ENCODE measurements at places on chromosomes 12 and 14.

- no peak for DNase-seq
Measured at GRCh38 chr12:116616536-116617248, 57.5 kb downstream of the MAP1LC3B2 start.

DNA sequence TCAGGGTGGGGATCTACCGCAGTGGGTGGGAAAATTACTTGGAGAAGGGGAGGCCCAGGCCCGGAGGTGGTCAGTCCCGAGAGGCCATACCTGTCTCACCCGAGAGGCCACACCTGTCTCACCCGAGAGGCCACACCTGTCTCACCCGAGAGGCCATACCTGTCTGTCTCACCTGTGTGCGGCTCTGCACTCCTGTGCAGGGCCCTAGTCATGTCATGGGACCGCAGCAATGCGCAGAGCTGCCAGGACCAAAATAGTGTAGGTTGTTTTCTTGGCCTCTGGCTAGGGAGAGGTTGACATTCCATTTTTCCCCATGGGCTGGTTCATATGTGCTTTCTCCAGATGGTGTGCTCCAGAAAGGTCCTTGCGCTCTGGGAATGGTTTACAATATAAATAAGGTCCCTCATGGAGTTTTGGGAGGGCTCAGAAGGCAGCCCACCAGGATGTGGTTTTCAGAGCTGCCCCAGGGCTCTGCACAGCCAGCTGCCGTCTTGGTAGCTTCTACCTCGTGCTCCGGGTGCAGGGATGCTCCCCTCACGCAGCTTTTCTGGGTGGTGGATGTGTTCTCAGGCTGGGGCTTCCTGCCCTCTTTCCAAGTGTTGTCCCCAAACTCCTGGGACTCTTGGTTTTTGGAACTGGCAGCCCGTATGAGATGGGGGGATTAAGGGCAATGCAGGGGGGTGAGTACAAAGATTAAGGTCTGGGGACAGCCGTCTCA is 58.2 kb downstream of the CACNA1C start:
- no peak for DNase-seq

GRCh38 chr12:54232790-54233189 is 44.0 kb upstream of the SMUG1 start:
- DNase-seq: no peak

DNA sequence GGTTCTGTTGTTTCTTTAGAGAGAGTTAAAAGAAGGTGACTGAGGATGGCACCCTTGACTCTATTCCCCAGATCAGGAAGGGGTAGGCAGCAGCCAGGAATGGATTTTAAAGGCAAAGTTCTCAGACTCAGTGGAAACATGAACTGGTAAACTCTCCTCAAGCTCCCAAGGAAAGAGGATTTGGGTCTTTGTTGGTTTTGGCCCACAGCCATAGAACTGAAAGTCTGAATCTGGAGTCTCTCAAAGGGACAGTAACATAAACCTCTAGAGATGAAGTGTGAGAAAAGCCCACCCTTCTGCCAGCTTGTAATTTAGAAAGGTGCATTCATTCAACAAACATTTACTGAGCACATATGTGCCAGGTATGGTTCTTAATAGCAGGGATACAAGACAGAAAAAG is 28.6 kb upstream of the BLTP3B start:
- no peak for DNase-seq

GRCh38 chr12:50661300-50662115 is 102.4 kb upstream of the ATF1 start:
- DNase-seq: no peak

- no peak for DNase-seq
Measured at GRCh38 chr14:93023802-93024434, 91.8 kb downstream of the ITPK1 start.

- DNase-seq: no peak
Measured at GRCh38 chr12:18700271-18700670, 37.5 kb downstream of the PLCZ1 start.

DNA sequence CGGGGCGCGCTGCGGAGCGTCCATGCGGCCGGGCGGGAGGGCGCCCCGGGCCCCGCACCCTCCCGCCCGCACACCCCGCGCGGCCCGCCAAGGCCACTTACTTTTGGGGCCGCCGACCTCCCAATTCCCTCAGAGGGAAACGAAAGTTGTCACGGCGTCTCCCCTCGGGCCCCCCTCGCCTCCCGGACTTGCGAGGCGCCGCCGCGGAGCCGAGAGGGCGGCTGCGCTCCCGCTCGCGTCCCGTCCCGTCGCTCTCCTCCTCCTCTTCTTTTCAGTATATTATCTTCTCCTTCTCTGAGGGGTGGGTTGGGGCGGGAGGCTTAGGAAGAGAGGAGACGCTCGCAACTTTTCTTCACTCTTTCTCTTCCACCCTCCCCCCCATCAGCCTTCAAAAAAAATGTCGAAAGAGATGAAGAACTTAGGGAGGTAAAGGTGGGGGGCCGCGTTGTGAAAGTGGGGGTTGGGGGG is 613 bp downstream of the DUSP16 start:
- DNase-seq: no peak

DNA sequence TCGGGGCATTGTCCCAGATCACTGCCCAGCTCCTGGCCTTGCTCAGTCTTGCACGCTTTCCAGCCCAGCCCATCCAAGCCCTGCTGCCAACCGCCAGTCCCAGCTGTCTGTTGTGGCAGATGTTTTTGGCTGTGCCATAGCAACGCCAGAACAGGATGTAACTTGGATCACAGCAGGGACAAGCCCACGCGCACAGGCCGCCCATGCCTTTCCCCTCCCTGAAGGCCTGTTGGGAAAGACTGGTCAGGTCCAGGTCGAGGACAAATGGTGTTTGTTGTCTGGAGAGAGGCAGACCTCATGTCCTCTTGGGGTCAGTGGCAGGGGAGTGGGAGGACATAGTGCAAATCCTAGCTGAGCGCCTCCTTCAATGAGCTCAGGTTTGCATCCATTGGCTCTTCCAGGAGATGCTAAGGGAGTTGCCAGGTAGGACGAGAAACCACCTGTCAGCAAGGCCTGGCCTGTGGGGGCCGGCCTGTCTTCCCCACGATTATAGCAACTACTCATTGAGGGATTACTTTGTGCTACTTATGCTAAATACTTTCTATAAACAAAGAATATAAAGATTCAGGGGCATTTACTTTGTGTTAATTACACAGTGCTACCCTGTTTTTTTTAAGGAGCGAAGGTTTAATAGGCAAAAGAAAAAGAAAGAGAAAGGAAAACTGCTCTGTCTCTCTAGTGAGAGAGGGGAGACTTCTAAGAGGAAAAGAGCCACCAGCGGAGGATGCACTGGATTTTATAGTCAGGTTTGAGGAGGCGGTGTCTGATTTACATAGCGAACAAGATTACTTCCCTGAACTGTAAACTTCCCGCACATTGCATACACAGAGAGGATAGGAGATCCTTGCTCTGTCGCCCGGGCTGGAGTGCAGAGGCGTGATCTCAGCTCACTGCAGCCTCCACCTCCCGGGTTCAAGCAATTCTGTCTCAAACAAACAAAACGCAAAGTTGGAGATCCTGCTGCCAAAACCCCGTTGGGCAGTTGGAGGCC is 42.8 kb upstream of the CORO1C start:
- no peak for DNase-seq

DNA sequence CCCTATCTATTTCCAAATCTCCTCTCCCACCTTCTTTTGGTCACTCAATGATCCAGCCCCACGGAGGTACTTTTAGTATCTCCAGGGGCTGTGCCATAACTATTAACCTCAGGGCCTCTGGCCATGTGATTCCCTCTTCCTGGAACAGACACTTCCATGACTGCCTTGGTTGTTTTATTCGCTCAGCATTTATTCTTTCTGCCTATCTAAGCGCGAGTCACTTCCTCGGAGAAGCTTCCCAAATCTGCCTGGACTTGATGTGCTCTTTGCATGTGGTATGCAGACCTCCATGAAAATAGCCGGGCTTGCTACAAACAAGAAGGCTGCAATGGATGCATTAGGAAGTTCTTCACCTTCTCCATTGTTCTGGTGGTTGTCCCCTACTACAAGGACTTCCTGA is 939.0 kb upstream of the TMEM132C start:
- DNase-seq: no peak

- no peak for DNase-seq
Measured at GRCh38 chr14:31947076-31947475, 130.0 kb upstream of the ARHGAP5 start.

- no peak for DNase-seq
Measured at GRCh38 chr12:22038734-22039133, 7.3 kb upstream of the CMAS start.

GRCh38 chr14:46464341-46464740 is 187.2 kb downstream of the RPL10L start:
- no peak for DNase-seq

DNA sequence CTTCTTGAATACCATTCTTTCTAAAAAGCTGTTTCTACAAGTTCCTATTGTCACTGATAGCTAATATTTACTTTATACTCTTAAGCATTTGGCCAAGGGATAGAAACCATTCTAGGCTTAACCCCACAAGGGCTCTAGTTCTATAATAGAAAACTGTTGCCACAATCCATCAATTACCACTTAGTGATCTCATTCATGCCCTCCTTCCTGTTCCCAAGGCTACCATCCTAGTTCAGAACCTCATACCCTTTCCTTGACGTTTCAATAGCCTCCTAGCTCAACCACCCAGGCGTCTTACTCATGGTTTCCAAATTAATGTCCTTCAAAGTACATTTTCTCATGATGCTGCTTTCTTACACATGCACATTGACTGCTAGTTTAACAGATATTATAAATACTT is 493.5 kb downstream of the NAV3 start:
- no peak for DNase-seq

DNA sequence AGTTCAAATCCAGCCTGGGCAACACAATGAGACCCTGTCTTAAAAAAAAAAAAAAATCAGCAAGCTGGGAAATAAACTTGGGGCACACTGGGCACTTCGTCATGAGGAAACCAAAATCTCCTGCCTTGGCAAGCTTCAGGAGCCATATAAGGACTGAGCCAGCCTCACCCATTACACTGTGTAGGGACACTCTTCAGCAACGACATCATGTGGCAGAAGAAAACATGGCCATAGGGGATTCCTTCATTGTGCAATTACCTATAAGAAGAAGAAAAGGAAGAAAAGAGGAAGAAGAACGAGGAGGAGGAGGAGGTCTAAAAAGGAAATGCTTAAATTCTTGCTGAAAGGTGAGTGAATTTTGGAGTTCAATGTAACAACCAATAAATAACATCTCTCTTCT is 26.1 kb upstream of the IFNG start:
- DNase-seq: no peak

DNA sequence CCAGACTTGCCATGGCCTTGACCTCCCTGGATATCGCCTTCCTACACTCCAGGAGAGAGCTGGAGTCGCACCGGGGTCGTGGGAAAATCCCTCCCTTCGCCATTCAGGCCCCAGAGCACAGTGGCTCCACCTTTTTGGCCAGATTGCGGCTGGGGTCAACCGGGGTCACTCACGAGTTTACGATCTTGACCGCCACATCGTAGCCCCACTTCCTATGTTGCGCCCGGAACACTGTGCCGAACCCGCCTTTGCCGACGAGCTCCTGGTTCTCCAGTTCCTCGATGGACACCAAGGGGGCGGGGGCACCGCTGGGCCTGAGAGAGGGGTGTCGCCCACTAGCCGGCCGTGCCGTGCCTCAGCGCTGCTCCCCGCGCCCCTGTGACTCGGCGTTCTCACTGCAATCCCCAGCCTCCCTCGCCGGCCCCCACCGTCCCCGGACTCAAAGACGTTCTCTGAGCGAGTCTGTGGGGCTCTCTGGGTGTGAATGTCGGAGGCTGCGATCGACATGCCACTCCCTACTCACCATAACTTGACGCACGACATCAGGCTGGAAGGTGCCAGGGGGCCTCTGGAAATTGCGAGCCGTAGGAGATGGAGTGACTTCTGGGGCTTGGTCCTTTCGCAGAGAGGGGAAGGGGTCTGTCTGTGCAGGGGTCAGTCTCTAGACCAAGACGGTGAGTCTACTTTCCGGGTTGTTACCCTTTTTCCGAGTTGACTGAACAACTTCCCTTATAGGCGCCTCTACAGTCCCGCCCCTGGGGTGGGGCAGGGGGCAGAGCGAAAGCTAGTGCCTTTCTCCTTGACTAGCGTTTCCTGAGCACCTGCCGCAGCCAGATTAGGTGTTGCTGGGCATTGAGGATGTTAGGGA is at the start of gene RIPK3:
TSS of gene RIPK3 (minus strand) at position 708 of the 868 bp plus-strand sequence. CDS start at position 543, 165 bp downstream.
- peak; percentile 66 for DNase-seq

DNA sequence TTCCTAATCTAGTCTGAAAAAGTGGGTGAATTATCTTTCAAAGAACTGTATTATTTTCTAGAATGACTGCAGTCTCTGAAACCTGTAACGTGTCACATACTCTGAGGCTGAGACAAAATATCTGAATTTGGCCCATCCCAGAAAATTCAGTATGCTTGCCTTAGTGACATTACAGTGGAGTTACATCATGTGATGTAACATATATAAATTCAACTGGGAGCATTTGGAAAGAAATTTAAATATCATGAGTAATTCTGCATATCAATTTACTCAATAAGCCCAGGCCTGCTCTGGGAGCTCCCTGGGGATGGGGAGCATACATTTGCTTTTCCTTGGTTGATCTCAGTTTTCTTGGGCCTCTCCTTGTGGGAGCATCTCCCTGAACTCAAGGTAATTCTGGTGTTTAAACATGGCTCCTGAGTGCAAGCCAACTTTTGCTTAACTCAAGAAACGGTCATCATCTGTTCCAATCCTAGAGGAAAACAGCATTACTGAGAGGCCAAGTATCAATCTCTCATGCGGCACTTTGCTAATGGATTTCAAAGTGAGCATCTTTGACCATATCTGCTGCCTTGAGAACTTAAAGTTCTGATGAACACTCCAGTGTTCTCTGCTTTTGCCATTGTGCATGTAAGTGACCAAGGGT is 54.4 kb downstream of the AKAP6 start:
- DNase-seq: no peak

GRCh38 chr12:44098786-44099185 is 262.9 kb downstream of the TMEM117 start:
- no peak for DNase-seq

- DNase-seq: no peak
Measured at GRCh38 chr12:447141-447540, 12.6 kb upstream of the B4GALNT3 start.

GRCh38 chr12:75651342-75651695 is 139.9 kb upstream of the KRR1 start:
- no peak for DNase-seq

- DNase-seq: no peak
Measured at GRCh38 chr14:94775091-94775870, 5.4 kb upstream of the GSC start.
